Fibroblast of skin of right quadriceps (primary cell): ENCODE measurements at places on chromosomes 7 and 10.

GRCh38 chr7:2926120-2926895 is 82.2 kb upstream of the GNA12 start:
- no peak for DNase-seq

- DNase-seq = no peak
Measured at GRCh38 chr7:128385988-128386925, 23.5 kb downstream of the IMPDH1 start.

- no peak for DNase-seq
Measured at GRCh38 chr10:34838366-34838900, 23.3 kb upstream of the PARD3 start.

DNA sequence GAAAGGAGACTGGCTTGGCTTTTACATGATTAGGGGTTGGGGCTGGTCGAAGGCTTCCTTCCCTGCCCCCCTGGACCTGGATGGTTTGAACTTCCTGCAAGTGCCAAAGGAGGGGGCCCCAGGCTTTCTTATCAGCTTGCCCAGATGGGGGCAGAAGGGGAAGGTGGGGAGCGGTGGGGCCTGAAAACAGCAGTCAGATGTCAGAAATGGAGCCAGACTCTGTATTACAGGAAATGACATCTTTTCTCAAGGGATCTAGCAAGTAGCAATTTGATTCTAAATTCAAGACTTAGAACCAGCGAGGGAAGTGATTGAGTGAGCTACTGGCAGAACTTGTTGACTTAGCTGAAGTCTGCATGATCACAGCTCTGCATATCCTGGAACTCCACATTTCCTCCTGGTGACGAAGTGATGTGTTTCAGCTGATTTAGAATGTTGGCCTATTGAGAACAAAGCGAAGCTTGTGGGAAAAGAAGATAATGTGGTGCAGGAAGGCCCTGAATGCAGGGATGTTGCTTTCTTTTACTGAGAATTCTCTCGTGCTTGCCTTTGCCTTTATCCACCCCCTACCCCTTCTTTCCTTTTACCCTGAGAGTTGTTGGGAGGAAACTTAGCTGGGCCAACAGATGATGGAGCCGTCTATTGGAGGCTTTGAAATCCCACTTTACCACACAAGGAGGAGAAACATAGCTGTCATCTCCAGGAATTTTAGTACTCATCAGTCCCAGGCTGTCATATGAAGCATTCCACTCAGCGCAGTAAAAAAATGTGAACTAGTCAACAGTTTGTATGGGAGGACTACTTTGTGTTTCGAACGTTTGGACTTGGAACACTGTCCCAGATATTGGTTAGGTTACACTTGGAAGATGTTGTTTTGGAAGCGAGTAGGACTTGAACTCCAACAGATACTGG is 43.2 kb downstream of the CCNY start:
- peak; percentile 75 for DNase-seq

GRCh38 chr7:77288676-77289320 is 89.2 kb upstream of the FGL2 start:
- no peak for DNase-seq

DNA sequence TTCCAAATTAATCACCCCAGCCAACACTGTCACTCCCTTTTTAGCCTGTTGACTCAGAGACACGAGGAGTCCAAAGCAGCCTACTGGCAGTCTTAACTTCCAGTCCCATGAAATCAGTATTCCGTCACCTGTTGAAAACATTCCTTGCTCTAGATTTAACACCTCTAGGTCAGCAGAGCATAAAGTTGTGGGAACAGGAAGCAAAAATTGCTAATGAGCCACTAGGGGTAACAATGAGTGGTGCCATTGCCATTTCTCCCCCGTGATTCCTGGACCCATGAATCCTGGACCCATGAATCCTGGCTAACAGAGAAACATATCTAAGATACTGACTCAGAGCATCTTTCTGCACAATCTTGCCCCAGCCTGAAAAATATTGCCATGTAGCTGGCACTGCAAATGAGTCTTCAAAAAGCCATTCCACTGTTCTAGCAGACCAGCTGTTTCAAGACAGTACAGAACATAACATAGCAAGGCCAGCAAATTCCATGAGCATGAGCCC is 252.7 kb upstream of the PTER start:
- DNase-seq = no peak

GRCh38 chr7:505171-505570 is 14.5 kb downstream of the PDGFA start:
- no peak for DNase-seq

- DNase-seq = peak; percentile 81
Measured at GRCh38 chr10:34780818-34781380, 34.2 kb downstream of the PARD3 start.

DNA sequence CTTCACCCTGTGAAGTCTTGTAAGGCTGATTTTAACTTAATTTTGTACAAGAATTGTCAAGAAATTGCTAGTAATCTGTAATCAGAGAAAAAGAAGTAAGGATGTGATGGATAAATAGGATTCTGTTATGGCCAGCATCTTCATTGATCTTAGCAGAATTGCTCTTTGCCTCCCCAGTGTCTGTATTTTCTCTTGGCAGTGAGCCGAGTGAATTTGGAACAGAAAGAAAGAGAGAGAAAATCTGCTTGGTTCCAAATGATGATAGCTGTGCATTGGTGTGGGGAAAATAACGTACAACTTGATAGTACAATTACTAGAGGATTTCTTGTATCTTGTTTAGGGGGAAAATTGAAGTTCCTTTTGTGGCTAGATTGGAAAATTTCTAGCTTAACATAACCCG is 34.6 kb downstream of the VTI1A start:
- DNase-seq = no peak

DNA sequence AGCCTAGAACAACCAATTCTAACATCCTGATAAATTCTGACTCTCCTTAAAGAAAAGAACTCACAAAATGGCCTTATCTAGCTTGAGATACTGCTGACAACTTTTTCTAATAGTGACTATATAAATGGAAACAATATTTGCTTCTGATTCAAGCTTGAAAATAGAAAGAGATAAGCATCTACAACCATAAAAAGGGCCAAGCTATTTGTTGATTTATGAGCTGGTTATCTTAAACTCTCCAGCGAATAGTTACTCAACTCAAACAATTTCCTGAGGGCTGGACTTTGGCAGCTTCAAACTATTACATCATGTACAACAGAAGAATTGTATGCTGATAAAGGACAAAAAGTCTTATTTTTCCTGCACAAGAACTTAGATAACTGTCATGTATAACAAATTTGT is 4.6 kb downstream of the USP54 start:
- peak; percentile 89 for DNase-seq

DNA sequence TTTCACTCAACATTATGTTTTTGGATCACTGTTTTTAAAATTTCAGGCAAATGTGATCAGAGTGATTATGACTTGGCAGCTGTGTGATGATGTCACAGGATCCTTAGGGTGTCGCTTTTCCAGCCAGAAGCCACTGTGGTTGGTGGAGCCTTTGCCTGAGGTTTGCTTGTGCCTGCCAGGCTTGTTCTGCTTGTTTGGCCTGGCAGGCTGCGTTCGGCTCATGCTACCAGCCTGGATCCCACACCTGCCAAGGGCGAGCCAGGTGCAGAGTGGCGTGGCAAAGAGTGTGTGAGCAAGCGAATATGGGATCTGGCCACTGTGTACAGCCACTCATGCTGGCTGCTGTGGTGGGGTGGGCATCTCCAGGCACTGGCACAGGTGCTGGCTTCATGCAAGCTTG is 55.7 kb downstream of the ADK start:
- no peak for DNase-seq

DNA sequence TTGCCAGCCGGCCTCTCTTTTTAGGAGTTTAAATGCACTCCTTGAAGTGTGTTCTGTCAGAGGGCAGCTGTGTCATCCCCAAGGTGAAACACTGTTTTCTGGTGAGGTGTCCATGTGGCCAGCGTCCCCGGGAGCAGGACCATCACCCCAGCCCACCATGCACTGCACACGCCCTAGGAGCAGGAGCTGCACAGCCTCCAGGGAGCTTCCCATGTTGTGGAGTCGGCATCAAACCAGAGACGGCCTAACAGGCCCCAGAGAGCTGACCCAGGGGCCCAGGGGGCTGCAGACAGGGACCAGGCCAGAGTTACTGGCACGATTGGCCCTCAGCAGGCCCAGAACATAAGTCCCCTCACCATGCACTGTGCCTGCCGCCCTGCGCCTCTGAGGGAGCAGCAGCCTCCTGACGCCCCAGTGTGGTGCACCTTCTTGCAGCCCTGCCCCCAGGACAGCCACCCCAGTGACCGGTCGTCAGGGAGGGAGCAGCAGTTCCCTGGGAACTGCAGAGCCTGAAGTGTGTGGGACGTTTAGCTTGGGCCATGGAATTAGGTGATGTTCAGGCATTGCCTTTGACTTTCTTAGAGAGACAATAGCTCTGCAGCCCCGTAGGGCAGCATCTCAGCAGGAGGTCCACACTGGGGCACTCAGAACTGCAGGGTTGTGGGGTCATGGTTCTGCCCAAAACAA is 97.9 kb downstream of the NKX6-2 start:
- DNase-seq = no peak

- DNase-seq = peak; percentile 70
Measured at GRCh38 chr10:121974535-121975294, at the start of gene NSMCE4A. TSS of gene NSMCE4A (minus strand) at chr10:121975217. CDS start at chr10:121975165, 52 bp downstream.

DNA sequence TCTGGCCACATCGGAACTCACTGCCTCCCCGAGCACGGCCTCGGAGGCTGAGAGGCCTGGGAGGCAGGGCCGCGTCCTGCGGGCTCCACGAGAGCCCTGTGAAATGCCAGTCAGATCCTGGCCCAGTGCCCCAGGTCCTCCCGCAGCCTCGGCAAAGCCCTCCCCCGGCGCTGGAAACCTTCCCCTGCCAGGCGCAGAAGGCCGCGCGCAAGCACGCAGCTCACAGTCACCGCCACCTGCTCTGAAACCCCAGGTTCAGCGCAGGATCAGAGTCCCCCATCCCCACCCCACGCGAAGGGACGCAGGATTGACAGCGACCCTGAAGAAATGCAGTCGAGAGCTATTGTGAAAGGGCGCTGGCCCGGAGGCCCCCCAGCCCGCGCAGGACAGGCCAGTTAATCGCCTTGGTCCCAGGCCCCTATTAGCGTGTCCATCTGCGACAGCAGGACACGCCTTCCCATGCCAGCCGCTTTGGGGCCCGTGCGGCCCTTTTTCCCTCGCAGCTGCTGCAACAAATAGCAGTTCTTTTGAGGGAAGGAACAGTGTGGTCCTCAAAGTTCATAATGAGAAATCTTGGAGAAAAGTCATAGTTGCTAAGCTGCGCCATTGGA is 13.5 kb upstream of the EGFR start:
- DNase-seq = no peak
